ENCODE measurements at places on chromosomes 11 and 22.

- DNase-seq = peak; percentile 26
Measured at GRCh38 chr11:43632181-43632580, 48.4 kb upstream of the HSD17B12 start.

DNA sequence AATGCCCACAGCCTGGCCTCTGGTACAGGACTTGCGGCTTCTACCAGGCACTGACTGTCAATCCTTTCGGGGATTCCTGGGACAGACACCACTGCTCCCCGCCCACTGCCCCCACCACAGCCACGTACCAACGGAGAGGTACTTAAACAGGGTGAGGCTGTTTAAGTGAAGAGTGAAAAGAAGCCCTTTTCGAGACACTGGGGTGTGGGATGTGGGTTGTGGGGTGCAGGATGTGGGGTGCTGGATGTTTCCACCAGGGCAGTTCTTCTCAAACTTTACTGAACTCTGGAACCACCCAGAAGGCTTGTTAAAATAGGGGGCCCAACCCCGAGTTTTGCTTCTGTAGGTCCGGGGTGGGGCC lies 34.2 kb upstream of the PRR5 start:
- no peak for DNase-seq

- DNase-seq = no peak
Measured at GRCh38 chr11:12668166-12668565, 6.1 kb upstream of the TEAD1 start.

DNA sequence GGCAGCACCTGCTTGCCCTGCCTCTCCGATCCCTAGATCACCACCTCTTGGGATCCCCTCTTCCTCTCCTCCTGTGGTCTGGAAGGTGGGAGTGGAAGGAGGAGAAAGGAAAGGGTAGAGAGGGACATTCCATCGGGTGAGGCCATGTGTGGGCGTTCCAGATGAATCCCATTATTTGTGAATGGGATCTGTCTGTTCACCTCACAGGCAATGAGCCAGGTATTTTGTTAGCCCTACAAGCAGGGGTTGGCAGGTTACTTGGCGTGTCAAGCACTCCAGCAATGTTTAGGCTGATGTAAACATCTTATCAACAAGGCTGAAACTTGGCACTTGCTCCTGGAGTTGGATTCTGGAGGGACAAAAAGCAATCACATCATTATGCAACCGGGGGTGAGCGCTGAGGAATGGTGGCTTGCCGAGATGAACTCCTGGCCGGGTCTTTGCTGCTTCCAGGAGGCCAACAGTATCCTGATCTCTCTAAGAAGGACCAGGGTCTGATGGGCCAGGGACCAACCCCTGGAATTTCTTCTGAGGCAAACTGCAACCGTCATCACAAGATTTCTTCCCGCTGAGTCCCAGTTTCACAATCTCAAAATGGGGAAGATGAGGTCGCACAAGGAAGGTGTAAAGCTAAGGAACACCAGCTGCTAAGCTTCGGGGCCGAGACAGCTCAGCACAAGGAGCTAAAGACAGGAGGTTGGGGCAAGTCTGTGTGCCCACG lies 7.8 kb downstream of the ADAMTS8 start:
- no peak for DNase-seq

GRCh38 chr22:37141476-37141875 lies 8.2 kb downstream of the IL2RB start:
- no peak for DNase-seq

DNA sequence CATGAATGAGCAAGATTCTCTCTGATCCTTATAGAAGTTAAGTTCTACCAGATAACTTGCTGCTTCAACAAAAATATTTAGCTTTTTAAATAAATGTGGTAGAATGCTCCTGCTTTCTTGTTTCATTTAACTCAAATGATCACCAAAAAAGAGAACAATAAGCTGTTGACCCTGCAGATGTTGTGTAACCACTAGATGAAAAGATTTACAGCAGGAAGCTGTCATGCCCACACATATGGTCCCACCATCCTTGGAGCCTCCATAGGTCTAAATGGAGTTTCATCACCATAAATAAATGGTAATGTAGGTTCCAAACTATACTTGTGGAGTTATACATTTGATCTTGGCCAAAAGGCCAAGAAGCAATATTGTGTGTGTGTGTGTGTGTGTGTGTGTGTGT lies 118.8 kb downstream of the RRAS2 start:
- DNase-seq = no peak

DNA sequence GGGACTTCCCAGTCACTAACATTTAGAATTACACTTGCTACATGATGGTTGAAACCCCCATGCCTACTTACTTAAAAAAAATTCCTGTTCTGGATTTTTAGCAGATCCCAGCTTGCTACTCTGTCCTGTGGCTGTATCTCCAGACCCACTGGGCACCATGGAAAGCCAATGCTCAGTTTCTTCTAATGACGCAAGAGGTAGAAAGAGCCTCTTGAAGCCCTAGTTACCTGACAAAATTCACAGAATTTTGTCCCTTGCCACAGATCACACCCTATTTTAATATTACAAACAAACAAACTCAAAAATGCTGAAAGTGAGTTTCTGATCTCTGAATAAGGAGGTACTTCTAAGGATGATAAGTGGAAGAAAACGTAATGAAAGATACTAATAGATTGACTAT lies 24.3 kb upstream of the TENM4 start:
- DNase-seq = no peak

DNA sequence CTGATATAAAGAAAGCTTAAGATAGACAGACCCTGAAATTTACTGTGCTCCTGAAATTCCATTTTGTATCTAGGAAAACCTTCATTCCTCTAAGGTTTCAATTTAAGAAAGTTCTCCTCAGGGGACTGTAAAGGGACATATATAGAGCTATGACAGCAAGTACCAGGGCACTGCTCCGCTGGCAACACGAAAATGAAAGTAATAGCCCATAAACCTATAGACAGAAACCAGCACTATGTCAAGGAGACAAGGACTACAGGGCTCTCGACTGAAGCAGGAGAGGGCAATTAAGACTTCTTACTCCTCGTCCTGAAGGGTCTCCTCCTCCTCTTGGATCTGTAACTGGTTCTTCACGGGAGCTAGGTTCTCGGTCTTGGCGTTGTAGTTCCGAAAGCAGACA lies 6.9 kb downstream of the FEZ1 start:
- DNase-seq = no peak

GRCh38 chr11:78791254-78791653 lies 216.6 kb upstream of the NARS2 start:
- no peak for DNase-seq

GRCh38 chr11:47327949-47328348 lies 24.6 kb downstream of the MYBPC3 start:
- no peak for DNase-seq

- DNase-seq = no peak
Measured at GRCh38 chr11:130063451-130063850, 6.2 kb upstream of the APLP2 start.

DNA sequence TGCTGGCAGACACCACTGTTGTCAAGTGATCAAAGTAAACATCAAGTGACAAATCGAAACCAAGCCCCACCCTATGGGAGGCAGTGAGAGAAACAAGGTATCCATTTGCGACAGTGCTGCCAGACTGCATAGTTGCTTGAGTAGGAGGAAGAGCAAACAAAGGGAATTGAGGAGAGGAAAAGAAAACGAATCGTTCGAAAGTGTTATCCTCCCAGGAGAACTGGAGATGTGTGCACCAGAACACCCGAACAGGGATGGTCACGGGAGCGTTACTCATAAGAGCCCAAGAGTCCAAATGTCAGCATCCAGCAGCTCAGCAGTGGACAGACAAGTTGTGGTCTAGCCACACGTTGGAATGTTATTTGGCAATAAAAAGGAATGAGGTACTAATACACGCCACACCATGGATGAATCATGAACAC lies 58.4 kb upstream of the NUP50 start:
- DNase-seq = no peak

DNA sequence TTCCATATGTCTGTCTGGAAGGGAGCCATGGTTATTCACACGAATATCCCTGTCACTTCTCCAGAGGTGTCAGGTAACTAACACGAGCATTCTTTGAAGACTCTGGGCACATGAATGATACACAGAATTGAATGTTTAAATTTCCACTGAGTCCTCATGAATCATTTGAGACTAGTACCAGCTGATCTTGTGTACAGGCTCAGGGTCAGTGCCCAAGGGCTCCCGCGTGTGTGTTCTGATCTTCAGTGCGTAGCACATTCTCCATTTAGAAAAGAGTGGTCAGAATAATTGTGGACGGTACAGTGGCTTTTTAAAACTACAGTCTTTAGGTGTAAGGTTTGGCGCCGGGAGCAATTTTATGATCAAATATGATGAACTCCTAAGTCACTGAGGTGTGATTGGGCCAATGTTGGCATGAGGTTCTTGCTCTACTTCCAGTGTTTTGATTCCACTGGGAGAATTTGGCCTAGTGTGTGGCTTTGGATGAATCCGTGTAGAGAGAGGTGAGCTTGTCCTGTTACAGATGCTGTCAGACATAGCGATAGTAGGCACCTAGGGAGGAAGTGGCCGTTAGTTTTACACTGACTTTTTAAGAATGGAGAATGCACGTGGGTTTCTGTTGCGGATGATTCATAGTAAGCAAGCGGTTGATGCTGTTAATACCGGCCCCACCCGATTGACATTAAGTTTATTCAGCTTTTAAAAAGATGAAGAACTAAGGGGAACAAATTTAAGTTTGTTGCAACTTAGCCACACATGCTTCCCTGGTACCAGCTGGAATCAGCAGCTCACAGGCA lies 22.2 kb downstream of the NUP50 start:
- DNase-seq = no peak

DNA sequence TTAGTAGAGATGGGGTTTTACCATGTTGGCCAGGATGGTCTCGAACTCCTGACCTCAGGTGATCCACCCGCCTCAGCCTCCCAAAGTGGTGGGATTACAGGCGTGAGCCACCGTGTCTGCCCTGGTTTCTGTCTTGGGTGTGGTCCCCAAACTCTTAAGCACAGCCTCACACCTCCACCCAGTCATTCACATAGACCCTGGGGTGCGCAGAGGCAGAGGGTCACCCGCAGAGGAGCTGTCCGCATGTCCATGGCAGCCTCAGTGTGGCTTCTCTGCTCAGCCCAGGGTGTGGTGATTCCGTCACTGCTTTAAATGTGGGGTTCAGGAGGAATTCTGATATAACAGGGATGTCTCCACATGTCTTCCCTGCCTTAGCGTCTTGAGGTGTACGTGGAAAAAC lies 48.5 kb upstream of the PRODH start:
- DNase-seq = no peak

- DNase-seq = no peak
Measured at GRCh38 chr22:45240104-45240809, 437 bp downstream of the KIAA0930 start.

DNA sequence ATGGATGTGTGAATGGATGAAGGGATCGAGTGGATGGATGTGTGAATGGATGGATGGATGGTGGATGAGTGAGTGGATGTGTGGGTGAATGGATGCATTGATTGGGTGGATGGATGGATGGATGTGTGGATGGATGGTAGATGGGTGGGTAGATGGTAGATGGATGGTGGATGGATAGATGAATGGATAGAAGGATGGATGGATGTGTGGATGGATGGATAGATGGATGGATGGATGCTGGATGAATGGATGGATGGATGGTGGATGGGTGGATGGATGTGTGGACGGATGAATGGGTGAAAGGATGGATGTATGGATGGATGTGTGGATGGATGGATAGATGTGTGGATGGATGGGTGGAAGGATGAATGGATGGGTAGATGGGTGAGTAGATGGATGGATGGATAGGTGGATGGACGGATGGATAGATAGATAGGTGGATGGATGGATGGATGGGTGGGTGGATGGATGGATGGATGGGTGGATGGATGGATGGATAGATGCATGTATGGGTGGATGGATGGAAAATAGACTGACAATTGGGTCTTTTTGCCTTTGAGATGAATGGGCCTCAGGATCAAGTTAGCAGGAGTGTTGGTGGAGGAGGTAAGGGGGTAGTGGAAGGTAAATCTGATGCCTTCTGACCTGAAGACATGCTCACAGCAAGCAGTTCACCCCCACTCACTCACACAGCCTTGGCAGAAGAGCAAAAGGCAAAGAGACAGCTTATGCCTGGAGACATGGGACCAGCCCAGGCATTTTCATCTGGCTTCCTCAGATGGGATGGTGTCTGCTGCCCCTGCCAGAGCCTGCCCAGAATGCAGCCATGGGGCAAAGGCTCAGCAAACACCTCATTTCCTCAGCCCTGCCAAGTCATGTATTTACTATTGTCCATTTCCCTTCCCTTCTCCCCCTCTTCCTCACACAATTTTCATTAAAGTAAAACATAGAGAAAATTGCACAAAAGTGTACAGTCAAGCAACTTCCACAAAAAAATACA lies 8.0 kb upstream of the FADD start:
- DNase-seq = no peak

DNA sequence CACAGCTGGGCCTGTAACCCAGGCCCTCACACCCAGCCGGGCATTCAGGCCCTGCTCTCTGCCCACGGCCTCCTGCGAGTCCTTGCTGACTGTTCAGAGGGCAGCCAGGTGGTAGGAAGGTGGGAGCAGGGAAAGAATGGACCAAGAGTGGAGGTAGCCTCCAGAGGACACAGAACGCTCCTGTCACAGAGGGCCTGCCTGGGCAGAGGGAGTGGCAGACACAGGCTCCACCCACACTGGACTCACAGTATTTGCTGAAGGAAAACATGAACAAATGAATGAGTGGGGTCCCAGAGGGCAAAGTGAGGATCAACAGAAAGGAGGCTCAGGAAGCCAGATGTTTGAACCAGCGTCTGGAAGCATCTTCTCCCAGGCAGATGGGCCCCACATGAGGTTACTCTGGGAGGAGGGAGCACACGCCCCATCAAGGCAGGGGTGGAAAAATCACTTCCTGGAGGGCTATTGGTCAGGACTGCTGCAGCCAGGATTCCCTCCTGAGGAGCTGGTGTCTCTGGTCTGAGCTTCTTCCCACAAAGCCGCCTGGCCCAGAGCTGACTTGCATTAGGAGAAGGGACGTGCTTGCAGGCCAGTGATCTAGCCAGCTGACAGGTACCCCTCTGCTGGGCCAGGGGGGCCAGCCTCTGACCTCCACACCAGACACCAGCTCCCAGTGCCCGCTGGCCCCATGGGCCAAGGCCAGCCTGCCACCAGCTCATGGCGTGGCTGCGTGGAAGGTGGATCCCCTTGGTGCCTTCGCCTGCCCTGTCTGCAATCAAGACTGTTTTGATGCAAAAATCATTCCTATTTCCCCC lies 84.0 kb downstream of the THAP12 start:
- no peak for DNase-seq

DNA sequence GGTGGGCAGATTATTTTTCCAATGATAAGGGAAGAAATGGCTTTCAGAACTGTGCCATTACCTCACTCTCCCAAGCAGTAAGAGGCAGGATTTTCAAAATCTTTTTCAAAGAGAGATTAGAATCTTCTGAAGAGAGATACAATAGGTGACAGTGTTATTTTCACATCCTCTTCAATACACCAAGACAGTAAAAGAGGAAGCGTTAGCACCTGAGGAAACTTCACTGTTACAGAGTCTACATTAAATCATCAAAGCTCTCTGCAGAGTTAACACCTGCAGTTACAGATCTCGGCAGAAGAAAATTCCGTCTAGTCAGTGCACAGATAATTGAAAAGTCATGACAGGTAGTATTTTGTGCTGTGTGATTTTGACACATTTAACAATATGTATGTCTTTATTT lies 144.9 kb downstream of the PGR start:
- no peak for DNase-seq
